Stimulated activated CD8-positive, alpha-beta memory T cell treated with anti-CD3 and anti-CD28 coated beads, Interleukin-15, amount 100 ng/mL, for 24 hours (primary cell): ENCODE measurements at places on chromosomes 3 and 15.

DNA sequence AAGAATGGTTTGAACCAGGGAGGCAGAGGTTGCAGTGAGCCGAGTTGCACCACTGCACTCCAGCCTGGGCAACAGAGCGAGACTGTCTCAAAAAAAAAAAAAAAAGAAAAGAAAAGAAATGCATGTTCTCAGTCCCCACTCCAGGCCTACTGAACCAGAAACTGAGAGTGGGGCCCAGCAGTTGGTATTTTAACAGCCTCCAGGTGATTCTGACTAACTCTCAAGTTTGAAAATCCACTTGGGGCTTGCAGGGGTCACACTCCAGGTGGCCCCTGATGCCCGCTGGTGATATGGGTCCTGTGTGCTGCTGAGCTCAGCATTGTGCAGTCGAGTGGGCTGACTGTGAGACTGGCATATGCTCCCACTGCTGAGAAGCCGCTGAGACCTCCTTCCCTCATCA lies 133.7 kb upstream of the C2CD4B start:
- no peak for DNase-seq

- DNase-seq, result no peak
Measured at GRCh38 chr3:57752307-57752706, 3.8 kb upstream of the SLMAP start.

GRCh38 chr3:93910097-93910496 lies 63.6 kb downstream of the PROS1 start:
- no peak for DNase-seq

DNA sequence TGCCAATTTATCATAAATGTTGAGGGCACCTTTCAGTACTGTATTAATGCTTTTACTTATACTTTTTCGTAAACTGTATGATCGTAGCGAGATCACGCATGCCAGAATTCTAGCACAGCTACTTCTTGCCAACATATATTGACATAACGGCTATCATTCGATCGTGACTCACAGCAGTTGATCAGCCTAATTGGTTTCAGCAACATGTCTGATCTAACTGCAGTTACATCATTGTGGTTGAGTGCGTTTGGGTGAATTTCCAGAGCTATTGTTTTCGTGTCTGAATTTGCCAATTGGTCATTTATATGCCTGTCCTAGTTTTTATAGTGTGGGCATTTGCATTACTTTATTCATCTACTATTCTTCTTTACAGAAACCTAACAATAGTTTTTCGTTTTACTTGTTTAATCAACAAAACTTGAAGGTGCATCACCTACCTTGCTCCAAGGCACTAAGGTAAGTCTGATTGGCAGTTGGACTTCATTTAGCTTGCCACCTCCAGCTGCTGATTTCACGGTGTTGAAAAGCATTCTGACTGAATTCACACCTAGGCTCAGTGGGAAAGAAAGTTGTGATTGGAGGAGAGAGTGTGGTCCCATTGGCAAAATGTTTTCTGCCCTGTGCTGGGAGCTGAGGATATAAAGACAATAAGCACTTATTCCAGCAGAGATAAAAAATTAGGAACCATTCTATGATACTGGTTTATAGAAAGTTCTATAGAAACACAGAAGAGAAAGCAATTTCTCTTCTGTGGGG lies 120.9 kb upstream of the RGMA start:
- DNase-seq, result no peak

DNA sequence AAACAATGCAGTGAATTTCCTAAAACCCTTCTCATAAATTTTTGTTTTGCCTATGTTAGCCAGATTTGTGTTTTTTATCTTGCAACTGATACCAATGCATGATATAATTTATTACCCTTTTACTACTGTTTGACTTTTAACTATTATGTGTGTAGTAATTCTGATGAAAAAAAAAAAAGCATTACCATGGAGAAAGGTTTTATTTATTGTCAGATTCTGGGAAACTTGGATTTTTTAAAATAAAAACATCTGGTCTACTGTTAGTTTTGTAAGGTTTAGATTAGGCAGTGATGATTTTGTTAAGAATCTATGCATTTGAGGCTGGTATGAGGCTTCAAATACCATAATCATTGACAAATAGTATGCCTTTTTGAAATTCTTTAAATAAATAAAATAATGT lies 470.4 kb upstream of the ROBO1 start:
- no peak for DNase-seq

DNA sequence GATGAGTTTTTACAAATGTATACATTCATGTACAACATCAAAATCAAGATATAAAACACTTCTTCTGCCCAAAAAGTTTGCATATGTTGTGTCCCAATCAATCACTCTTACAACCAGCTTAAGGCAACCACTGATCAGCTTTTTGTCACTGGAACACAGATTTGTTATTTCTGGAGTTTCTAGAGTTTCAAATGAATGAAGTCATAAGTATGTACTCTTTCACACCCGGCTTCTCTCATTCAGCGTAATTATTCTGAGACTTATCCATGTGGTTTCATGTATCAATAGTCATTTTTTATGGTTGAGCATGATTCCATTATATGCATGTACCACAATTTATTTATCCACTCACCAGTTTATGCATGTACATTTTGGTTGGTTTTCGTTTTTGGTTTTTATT lies 53.0 kb upstream of the CORO2B start:
- no peak for DNase-seq

DNA sequence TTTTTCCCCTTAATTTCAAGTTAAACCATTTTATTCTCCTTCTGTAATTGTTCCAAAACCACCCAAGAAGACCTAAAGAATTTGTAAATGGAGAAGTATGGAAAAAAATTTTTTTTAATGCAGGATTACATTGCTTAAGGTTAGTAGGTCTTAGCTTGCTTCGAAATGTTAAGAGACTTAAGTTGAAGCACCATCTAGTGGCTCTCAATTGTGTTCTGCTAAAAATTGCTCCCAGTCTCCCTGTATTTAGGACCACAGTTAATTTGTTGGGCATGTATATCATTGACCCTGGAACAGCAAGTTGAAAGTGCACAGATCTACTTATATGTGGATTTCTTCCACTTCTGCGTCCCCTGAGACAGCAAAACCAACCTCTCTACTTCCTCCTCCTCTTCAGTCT lies 32.4 kb downstream of the CD200R1L start:
- no peak for DNase-seq

DNA sequence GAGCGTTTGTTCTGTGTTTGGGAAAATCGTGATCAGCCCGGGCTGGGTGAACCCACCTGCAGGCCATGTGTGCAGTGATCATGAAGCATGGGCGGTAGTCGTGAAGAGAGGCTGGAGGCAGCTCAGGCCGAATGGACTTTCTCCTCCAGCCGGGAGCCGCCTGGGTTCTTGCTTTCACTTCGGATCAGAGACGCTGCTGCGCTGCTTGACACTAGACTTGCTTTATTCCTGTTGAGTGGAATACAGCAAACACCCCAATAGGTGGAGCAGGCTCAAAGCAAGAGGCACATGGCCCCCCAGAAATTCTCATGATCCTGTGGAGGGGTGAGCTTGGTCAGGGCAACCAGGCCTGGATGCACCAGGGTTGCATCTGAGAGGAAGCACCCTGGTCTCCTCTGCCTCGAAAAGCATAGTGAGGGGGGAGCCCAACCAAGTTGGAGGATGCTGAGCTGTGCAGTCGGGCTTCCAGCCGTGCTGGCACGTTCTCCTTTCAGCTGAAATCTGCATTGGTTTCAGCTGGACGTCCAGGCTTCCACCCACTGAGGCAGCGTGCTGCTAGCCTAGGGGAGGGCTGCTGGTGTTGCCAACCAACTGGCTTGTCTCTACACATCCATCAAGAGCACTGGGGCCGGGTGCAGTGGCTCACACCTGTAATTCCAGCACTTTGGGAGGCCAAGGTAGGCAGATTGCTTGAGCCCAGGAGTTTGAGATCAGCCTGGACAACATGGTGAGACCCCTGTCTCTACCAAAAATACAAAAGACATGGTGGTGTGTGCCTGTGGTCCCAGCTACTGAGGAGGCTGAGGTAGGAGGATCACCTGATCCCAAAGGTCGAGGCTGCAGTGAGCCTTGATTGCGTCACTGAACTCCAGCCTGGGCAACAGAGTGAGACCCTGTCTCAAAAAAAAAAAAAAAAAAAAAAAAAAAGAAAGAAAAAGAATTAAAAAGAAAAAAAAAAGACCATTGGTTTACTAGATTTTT lies 2.8 kb upstream of the NRROS start:
- no peak for DNase-seq

- no peak for DNase-seq
Measured at GRCh38 chr3:70728311-70728710, 415.9 kb upstream of the MDFIC2 start.

DNA sequence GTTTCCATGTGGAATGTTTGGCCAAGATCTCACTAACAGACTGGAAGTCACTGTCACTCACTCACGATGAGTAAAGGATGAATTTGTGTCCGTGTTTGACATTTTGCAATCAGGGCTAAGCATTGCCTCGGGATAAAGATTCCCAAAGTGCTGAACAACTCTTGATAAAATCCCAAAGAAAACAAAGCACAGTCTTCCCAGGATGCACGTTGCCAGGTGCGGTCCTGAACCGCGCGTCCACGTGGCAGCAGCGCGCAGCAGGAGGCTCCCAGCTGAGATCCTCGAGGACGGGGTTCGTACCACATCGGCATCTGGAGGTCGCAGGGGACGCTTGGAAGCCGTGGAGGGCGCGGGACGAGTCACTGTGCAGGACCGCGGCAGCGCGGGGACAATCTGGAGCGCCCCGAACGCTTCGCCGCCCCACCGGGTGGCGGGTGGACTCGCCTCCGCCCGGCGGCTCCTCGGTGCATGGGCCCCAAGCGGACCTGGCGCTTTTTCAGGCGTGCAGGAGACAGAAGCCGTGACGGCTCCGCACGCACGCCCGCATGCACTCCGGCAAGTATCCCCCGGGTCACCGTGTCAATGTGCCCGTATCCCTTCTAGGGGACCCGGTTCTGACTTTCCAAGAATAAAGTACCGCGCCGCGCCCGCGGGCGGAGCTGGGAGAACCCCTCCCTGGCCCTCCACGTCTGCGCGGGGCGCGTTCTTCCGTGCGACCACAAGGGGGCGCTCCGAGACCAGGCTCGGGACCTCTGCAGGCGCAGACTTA lies 17.7 kb downstream of the CPN2 start:
- peak; percentile 95 for DNase-seq

DNA sequence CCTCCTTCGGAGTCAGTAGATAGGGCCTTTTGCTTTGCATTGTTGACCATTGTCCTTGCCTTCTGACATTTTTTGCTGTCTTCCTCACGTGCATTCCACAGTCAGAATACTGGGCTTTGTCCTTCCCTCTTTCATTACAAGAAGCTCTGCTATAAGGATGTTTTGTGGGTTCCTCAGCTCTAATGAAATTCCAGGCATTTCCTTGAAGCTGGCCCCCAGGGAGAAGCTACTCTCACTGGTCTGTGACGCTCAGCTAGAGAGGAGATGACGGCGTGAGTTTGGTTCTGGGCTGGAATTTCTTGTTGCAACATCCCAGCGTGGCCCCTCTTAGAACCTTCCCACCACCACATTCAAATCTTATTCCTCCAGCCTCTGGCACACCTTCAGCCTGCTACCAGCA lies 210.2 kb downstream of the TJP1 start:
- no peak for DNase-seq

DNA sequence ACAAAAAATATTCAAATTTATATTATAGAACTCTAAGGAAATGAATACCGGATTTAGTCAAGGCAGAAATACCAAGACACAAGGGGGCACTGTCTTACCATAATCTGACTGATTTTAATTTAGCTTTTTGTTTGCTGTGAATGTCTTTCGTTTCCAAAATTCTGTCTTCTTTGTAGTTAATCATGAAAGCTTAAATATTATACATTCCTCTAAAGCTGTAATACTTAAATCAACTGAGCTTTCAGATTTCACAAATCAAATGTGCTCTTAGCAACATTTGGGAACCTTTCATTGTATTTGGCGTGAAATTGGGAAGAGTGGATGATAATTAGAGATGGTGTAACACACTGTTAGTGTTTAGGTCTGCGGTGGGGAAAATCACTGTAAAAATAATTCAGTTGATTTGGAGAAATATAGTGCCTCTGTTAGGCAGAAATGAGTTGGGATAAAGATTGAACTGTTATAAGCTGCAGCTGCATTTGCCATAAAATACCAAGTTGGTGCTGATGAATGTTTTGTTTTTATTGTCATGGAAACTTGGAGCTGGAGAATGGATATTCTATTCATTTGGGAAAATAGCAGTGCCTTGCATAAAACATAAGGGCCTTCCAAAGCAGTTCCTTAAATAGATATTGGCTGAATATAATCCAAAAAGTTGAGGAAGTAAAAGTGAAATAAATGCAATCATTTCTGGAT lies 228.2 kb downstream of the TCF12 start:
- DNase-seq, result no peak

- no peak for DNase-seq
Measured at GRCh38 chr3:40901298-40901697, 298.0 kb upstream of the CTNNB1 start.

GRCh38 chr15:48354694-48355303 lies 23.6 kb downstream of the DUT start:
- DNase-seq, result no peak
